Fibroblast of skin of left biceps (primary cell): ENCODE measurements at places on chromosomes 11 and 22.

DNA sequence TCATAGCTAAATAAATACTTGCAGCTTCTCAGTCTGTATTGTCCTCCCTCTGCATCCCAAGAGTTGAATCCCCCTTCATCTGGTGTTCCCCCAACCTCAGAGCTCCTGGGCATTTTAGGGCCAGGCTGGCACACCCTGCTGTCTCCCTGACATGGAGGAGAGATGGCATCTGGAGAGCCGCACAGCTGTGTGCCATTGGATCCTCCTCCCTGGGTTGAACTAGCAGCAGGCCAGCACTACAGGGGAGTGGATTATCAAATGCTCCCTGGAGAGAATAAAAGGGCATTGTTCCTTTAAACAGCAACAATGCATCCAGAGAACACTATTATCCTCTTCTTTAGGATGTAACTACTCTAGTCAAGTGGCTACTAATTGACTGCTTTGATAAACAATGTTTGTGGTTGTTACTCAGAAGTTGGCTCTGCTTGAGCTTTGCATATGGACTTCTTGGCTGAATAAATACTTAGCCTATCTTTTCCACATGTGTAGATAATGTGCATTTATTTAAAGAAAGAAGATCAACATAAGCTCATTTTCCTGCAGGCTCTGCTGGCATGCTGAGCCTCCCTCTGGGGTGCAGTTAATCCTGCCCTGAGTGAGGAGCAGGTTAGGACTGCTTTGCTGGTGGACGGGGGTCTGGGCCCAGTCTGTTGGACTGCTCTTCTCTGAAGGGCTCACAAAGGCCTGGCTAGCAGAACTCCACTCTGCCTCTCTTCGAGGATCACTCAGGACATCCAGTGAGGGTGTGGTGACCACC is 897.2 kb downstream of the TBC1D22A start:
- no peak for DNase-seq

GRCh38 chr11:43699870-43700269 is 19.3 kb downstream of the HSD17B12 start:
- DNase-seq, result no peak

- no peak for DNase-seq
Measured at GRCh38 chr11:5343474-5344335, at the start of gene OR51B5. Gene OR51B5 (minus strand): TSS chr11:5343524. CDS start chr11:5343524, 0 bp downstream.

- no peak for DNase-seq
Measured at GRCh38 chr22:33070600-33070999, 12.4 kb upstream of the SYN3 start.

- DNase-seq, result no peak
Measured at GRCh38 chr22:24390576-24390975, 36.8 kb upstream of the ADORA2A start.

GRCh38 chr22:22164541-22165272 is 79.9 kb upstream of the VPREB1 start:
- no peak for DNase-seq

DNA sequence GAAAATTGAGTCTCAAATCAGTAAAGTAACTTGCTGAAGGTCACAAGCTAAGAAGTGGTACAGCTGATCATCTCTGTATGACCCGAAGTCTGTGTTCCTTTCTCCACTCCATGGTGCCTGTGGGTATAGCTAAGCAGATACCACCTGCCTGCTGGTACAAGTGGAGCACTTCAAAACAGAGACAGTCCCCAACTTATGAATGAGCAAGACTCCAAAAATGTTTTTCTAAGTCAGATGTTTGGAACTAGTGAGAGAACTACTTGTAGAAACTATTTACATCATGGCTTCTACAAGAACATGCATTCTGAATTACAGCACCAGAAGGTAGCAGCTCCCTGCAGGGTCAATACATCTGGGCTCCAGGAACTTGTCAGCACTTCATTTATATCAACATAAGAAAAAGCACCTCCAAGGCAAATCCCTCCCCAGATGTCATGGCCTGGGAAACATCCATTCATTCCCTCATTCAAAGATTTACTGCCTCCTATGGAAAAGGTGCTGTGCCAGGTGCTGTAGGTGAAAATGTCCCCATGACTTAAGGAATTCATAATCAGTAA is 94.7 kb downstream of the SERGEF start:
- no peak for DNase-seq

GRCh38 chr11:66467034-66467659 is 442 bp downstream of the PELI3 start:
- DNase-seq, result no peak
